ENCODE measurements at places on chromosomes 1 and 21.

DNA sequence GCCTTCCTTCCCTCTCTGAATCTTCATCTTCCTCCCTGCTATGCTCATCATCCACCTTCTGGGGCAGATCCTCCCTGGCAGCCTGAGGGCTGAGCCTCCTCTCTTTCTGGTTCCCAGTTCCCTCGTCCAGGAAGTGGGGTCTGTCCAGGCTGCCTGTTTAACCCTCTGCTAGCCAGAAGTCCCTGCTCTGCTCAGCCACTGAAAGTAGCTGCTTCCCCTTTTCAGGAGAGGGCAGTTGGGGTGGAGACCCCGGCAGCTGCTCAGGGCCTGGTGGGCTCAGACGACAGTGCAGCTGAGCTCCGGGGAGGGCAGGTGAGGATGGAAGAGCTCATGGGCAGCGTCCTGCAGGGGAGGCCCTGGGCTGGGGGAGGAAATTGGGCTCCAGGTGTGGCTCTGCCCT lies 43.1 kb upstream of the ETV3 start:
- DNase-seq, result no peak

GRCh38 chr21:25501996-25502665 lies 105.2 kb downstream of the MRPL39 start:
- no peak for DNase-seq

- DNase-seq, result no peak
Measured at GRCh38 chr1:54361342-54361741, 44.9 kb downstream of the SSBP3 start.

GRCh38 chr1:109361069-109361468 lies 36.6 kb downstream of the SORT1 start:
- DNase-seq, result no peak

DNA sequence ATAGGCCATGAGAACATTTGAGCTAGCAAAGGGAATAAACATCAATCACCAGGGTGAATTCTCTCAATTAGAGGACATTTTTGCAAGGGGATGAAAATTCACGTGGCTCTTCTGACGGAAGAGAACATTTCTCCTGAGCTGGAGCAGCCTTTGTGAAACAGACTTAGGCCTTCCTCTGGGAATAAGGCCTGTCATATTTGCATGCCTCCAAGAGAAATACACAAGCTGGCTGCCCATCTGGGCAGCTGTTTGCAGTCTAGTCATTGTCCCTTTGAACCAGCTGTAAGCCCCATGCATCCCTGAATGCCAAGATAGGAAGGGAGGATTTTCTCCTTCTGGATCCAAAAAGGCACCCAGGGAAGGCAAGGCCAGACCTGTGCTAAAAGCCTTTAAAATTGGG lies 5.5 kb downstream of the LEMD1 start:
- DNase-seq, result no peak

GRCh38 chr1:223709598-223709997 lies 2.7 kb upstream of the CAPN2 start:
- peak; percentile 53 for DNase-seq

DNA sequence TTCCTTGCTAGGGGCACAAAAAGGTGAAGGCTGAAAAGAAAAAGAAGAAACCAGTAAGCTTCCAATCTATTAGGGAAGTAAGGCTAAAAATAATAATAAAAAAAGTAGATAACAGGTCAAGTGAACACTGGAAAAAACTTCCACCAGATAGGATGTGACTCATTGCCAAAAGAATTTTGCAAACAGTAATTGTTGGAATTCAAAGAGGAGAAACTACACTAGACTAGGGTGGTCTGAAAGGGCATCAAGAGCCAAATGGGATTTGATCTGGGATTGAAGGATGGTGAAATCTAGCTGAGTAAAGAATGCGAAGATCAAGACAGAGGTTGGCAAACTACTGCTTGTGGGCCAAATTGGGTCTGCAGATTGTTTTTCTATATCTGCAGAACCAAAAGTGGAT lies 6.0 kb upstream of the ST6GALNAC3 start:
- DNase-seq, result peak; percentile 46

DNA sequence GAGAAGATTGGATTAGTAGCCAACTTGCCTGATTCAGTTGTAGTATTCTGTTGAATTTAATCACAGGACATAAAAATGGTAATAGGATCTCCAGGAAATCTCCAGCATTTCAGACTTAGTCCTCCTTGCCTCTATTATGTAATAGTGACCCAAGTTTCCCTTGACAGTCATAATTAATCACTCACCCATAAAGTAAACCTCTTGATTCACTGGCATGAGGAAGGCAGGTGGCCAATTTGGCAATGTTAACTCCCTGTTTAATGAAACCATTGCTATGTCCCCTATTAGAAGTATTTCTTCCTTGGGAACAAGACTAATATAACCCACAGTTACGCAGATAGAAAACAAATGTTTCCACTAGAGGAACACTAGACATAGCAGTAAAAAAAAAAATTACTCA lies 604.8 kb upstream of the CXADR start:
- peak; percentile 13 for DNase-seq

DNA sequence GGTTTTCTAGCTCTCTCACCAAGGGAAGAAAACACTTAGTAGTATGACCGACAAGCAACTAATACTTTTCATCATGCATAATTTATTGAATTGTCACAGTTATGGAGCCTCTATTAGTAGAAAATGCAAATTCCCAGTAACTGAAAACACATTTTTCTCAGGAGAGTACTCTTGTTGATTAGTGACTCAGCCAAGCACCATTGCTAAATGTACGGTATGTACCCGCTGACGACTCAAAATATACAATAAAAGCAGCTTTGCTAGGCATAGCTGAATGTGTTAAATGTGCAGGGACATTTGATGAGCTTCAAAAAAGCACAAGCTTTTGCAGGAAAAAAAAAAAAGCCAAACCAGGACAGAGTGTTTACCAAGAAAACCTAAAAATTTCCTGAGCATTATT lies 63.9 kb downstream of the WDR64 start:
- DNase-seq, result peak; percentile 14

GRCh38 chr1:224430511-224431113 lies 4.0 kb downstream of the WDR26 start:
- DNase-seq, result peak; percentile 65

GRCh38 chr1:219171192-219171935 lies 2.3 kb upstream of the LYPLAL1 start:
- DNase-seq, result no peak

GRCh38 chr1:12173631-12174121 lies 6.9 kb downstream of the TNFRSF1B start:
- no peak for DNase-seq

DNA sequence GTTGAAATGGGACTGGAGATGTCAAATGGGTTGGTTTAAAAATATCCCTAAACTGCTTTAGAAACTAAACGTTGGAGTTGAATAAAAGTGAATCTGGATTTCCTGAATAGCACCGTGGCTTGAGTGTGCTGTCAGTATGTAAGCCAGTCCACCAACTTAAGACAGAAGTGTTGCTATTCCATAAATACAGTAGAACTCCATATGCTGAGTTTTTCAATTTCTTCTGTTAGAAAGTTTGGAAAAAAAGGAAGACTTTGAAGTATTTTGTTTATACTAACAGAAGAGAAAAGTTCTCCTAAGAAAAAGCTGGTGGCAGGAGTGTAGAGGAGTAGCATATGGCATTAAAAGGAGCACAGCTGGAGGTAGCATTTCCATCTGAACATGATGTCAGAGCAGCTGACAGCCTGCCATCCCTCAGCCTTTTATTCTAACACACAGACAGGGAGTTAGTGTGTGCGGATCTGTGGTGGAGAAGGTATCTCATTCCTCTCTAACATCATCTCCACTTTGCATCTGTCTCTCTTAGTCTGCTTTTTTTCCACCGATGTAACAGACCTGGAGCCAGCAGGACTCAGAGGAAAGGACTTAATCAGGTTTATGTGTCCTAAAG lies at the start of gene ZBTB18:
TSS of gene ZBTB18 (plus strand) at position 449 of the 610 bp plus-strand sequence. CDS start at position 598, 149 bp downstream.
- DNase-seq, result peak; percentile 88

DNA sequence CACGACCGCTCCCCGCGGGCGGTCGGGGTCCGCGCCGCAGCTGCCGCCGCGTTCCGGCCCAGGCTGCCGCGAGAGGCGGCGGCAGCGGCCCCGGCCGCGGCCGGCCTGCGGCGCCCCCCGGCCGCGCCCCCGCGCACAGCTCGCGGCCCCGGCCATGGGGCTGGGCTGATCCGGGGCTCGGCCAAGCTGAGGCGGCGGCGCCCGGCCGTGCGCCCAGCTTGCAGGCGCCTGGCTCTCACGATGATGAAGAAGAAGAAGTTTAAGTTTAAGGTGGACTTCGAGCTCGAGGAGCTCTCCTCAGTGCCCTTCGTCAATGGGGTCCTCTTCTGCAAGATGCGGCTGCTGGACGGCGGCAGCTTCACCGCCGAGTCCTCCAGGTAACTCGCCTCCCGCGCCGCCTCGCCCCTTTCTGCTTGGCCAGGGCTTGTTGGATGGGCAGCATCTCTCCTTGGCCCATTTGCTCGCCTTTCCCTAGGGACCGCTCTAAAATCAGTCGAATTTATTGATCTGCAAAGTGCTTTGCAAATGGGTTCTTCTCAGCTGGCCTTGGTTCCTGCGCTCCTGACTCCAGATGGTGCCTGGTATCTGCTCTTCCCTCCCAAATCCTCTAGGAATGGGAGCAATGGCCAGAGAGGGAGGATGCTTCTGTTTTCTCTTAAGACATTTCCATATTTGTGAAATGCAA lies 431 bp downstream of the EEIG2 start:
- DNase-seq, result peak; percentile 10

GRCh38 chr1:217712925-217713597 lies 81.9 kb downstream of the SPATA17 start:
- DNase-seq, result no peak

DNA sequence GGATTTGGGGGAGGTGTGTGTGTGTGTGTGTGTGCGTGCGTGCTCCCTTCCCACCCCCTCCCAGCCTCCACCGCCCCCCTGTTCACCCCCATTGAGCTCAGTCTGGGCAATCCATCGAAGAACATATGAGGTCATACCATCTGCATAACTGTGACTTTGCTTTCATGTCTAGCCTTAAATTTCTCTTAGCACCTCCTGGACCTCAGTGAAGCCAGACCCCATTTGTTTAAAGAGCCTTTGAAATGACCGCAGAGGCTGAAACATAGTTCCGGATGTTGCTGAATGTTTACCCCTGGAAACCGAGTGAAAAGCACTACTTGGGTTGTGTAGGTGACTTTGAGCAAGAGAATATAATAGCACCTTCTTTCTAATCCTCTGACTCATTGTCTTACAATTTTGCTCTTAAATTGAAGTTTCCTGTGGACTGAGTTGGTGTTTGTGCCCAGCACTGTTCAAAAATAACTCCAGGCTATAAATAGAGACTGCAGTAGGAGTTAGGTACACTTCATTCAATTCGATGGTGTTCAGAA lies 75.4 kb downstream of the UBE4B start:
- DNase-seq, result peak; percentile 64

GRCh38 chr1:157597959-157598667 lies at the start of gene FCRL4:
FCRL4 (minus strand) TSS chr1:157598085; CDS start chr1:157597944, 141 bp downstream.
- DNase-seq, result no peak

DNA sequence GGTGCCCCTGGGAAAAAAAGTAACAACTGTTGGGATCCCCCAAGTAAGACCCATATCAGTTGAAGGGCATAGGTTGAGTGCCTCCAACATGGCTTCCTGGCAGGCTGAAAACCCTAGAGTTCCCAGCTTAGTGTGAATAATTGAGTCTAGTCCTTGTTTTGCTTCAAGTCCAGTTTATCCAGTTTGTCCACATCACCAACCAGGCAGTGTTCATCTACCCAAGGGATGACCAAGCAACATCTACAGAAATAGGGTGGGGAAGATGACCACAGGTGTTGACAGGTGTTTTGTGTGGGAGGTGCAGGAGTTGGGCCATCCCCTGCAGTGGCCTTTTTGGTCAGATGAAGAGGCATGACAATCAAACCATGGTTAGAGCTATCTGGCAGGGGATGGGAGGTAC lies 54.3 kb upstream of the ERO1B start:
- DNase-seq, result no peak

DNA sequence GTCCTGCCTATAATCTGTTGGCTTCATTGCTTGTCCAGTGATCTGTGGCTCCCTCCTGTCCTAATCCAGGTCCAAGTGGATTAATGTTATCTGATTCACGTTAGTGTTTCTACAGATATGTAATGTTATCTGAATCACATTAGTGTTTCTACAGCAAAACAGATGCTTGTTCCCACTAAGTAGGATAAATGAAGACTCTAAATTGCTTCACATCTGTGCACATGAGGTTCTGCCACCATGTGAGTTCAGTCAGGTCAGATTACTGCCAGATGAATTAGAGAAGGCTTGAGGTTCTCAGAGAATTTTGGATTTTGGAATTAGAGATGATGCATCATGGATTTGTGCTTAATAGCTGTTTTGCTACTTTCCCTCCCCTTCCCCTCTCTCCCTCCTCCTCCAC lies 13.2 kb downstream of the DISC1 start:
- DNase-seq, result peak; percentile 33

DNA sequence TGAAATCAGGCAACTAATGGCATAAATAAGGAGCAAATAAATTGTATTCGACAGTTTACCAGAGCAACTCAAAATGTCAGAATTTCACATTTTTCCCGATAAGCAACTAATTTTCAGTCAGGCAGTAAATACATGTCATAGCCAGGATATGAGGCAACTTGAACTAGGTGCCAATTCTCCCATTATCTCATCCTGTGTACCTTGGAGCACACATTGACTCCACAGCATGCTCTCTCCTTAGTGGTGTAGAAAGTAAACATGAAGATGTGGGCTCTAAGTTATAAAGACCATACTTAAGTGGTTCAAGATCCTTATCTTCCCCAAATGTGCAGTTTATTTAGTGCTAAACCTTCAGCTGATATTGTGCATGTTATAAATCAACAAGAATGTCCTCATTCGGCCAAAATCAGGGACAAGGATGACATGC lies 197.8 kb downstream of the VAV3 start:
- DNase-seq, result no peak

DNA sequence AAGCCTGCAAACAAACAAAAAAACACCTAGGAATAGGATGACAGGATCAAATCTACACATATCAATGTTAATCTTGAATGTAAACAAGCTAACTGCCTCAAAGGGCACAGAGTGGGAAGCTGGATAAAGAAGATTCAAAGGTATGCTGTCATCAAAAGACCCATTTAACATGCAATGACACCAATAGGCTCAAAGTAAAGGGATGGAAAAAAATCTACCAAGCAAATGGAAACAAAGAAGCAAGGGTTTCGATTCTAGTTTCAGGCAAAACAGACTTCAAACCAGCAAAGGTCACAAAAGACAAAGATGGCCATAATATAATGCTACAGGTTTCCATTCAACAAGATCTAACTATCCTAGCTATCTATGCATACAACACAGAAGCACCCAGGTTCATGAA lies 16.2 kb upstream of the OR2T10 start:
- DNase-seq, result no peak

- DNase-seq, result no peak
Measured at GRCh38 chr1:98084188-98084587, 163.4 kb upstream of the DPYD start.

- no peak for DNase-seq
Measured at GRCh38 chr1:21024918-21025317, 151.8 kb downstream of the EIF4G3 start.

- no peak for DNase-seq
Measured at GRCh38 chr1:10249808-10250457, 39.6 kb downstream of the KIF1B start.

- no peak for DNase-seq
Measured at GRCh38 chr1:33322109-33322508, 1.2 kb upstream of the A3GALT2 start.

- DNase-seq, result peak; percentile 67
Measured at GRCh38 chr1:41672173-41672572, 187.7 kb upstream of the EDN2 start.

GRCh38 chr1:96234299-96234698 lies 487.3 kb upstream of the PTBP2 start:
- DNase-seq, result peak; percentile 18
